Spleen (tissue), 13 donors: ENCODE measurements at places on chromosomes 7 and 10. TPM values are rescaled to one million over a fixed set of nuclear protein-coding genes. Genes with fewer than 3 reads are reported as not detected.

DNA sequence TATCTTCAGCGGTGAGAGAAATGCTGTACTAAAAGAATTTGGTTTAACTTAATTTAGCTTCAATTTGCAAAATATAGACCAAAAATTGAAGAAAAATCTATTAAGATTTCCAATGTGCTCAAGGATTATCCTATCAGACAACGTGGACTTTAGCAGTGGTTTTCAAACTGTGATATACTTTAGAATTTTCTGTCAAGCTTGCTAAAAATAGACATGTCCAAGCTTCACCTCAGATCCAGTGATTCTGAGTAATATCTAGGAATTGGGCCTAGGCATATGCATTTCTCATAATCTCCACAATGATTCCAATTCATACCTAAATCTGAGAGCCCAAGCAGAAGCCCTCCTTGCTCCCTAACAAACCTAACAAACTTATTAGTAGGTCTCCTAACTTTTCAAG, 3.4 kb downstream of the WASL start:
- H3K36me3 ChIP-seq, result no peaks in the 10 kb centered on the region
- H3K27ac ChIP-seq, result no peak overlapping the region
- no peak for DNase-seq

- H3K4me3 ChIP-seq, result no peak overlapping the region
- H3K27me3 ChIP-seq, result no peaks in the 10 kb centered on the region
- no peak overlapping the region for H3K27ac ChIP-seq
- H3K4me1 ChIP-seq, result peaks cover 15% of the 10 kb centered on the region
- DNase-seq, result no peak
Measured at GRCh38 chr7:104976966-104977636, 36.9 kb upstream of the KMT2E start.

DNA sequence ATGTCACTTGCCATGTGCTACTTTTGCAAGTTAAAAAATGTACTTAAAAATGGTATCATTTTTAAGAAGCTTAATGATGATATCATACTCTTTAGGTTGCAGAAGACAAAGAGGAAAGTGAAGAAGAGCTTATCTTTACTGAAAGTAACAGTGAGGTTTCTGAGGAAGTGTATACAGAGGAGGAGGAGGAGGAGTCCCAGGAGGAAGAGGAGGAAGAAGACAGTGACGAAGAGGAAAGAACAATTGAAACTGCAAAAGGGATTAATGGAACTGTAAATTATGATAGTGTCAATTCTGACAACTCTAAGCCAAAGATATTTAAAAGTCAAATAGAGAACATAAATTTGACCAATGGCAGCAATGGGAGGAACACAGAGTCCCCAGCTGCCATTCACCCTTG, 6.1 kb downstream of the LMOD2 start:
- H3K4me3 ChIP-seq, result no peak overlapping the region
- no peaks in the 10 kb centered on the region for H3K4me1 ChIP-seq
- no peak for DNase-seq
- H3K36me3 ChIP-seq, result no peaks in the 10 kb centered on the region
- H3K27me3 ChIP-seq, result no peaks in the 10 kb centered on the region

DNA sequence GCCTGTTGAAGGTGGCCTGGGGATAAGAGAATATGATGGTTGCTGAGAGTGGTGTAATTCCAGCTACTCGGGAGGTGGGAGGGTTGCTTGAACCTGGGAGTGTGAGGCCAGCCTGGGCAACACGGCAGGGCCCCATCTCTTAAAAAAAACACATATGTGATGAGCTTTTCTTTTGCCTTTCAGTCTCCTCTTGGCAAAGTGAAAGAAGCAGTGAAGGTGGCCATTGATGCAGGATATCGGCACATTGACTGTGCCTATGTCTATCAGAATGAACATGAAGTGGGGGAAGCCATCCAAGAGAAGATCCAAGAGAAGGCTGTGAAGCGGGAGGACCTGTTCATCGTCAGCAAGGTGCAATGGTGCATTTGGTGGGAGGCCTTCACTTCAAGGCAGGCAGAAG, 3.1 kb downstream of the AKR1B10 start:
- H3K27me3 ChIP-seq, result no peaks in the 10 kb centered on the region
- no peaks in the 10 kb centered on the region for H3K36me3 ChIP-seq

DNA sequence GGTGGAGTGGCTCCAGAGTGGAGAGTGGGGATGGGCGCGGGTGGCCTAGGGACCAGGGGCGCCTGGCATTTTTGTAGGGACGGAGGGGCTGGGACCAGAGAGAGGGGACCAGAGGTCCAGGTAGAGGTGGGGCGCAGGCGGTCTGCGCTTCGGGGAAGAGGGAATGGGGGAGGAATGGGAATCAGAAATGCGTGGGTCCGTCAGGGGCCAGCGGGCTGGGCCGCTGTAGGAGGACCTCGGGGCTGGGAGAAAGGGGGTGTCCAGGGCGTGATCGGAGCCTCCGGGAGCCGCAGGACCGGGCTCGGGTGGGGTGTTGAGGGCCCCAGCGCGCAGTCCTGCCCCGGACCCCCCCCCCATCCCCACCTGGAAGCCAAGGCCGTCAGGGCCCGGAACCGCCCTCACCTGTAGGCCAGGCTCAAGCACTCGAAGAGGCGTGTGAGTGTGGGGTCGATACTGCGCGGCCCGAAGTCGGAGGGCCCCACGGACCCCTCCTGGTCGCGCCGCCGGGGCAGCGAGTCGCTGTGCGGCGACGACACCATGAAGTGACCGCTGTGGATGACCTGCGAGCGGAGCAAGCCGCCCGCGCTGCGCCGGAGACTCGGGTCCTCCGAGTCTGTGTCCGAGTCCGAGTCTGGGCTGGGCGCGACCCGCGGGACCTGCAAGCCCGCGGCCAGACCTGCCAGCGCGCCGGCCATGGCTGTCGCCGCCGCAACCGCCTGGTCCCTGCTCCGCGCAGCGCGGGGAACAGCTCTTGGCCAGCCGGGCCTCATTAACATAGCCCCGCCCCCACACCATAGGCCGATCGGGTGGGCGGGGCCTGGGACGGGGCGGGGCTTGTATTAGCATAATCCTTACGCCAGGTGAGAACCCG, at the start of gene MLXIPL:
Gene MLXIPL (minus strand): TSS at position 725 of the 871 bp plus-strand sequence. CDS start 30 bp downstream, at position 695.
- peaks cover 38% of the 10 kb centered on the region for H3K27me3 ChIP-seq
- no peak within 1 kb of the TSS for H3K4me3 ChIP-seq
- peaks cover 17% of the 10 kb centered on the region for H3K4me1 ChIP-seq
- no peak within 1 kb of the TSS for H3K27ac ChIP-seq

GRCh38 chr10:88500656-88501055, 82.5 kb downstream of the RNLS start:
- no peaks in the 10 kb centered on the region for H3K27me3 ChIP-seq
- no peak for DNase-seq
- H3K27ac ChIP-seq, result no peak overlapping the region

GRCh38 chr10:126191192-126191591, 197.1 kb downstream of the ADAM12 start:
- H3K36me3 ChIP-seq, result no peaks in the 10 kb centered on the region
- H3K27me3 ChIP-seq, result no peaks in the 10 kb centered on the region
- H3K4me1 ChIP-seq, result no peaks in the 10 kb centered on the region
- no peak for DNase-seq
- no peak overlapping the region for H3K27ac ChIP-seq

- H3K27me3 ChIP-seq, result no peaks in the 10 kb centered on the region
- no peak overlapping the region for H3K27ac ChIP-seq
- H3K4me3 ChIP-seq, result no peak overlapping the region
- no peaks in the 10 kb centered on the region for H3K36me3 ChIP-seq
- no peak for DNase-seq
Measured at GRCh38 chr7:129599174-129599573, 12.3 kb upstream of the NRF1 start.

DNA sequence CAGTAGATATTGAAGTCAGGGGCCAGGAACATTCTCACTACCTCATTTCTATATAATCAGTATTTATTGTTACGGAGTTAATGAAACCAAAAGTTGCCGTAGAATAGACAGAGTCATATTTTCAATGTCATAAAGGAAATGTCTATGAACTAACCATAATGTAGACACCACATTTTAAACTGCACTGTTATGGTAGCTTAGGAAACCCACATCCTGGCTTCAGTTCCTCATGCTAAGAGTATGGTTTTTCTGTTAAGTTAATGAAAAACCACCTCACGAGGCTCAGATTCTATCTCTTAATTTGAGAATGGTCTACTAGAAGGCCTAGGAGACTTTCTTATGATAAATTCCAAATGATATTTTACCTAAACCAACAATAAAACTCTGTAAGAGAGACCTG, 166.5 kb downstream of the TMEM26 start:
- H3K36me3 ChIP-seq, result no peaks in the 10 kb centered on the region
- H3K4me3 ChIP-seq, result no peak overlapping the region
- DNase-seq, result no peak
- no peaks in the 10 kb centered on the region for H3K27me3 ChIP-seq
- peak overlapping the region; percentile 52 for H3K27ac ChIP-seq
- H3K4me1 ChIP-seq, result peaks cover 29% of the 10 kb centered on the region

DNA sequence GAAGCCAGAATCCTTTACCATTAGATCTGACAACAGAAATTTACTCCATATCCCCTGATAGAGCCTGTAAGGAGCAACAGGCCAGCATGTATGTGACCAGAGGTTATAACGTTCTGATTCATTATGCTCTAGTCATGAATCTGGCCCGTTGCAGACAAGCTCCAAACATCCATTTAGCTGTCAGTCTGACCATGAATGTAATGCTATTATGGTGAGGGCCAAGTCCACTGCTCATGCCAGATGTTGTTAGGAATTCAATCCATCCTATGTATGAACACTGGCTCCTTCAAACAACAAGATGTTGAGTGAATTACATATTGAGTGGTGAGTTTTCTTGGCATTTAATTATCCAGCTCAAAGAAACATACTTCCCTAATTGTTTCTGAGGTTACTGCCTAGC, 610.1 kb upstream of the ANKRD30A start:
- H3K36me3 ChIP-seq, result no peaks in the 10 kb centered on the region
- H3K27ac ChIP-seq, result no peak overlapping the region
- DNase-seq, result no peak
- H3K27me3 ChIP-seq, result no peaks in the 10 kb centered on the region
- no peaks in the 10 kb centered on the region for H3K4me1 ChIP-seq
- no peak overlapping the region for H3K4me3 ChIP-seq

- no peak for DNase-seq
- H3K27ac ChIP-seq, result no peak overlapping the region
- H3K36me3 ChIP-seq, result peaks cover 47% of the 10 kb centered on the region
- no peaks in the 10 kb centered on the region for H3K27me3 ChIP-seq
- H3K4me1 ChIP-seq, result peaks cover 22% of the 10 kb centered on the region
Measured at GRCh38 chr7:37028909-37029440, 304.7 kb upstream of the AOAH start.

DNA sequence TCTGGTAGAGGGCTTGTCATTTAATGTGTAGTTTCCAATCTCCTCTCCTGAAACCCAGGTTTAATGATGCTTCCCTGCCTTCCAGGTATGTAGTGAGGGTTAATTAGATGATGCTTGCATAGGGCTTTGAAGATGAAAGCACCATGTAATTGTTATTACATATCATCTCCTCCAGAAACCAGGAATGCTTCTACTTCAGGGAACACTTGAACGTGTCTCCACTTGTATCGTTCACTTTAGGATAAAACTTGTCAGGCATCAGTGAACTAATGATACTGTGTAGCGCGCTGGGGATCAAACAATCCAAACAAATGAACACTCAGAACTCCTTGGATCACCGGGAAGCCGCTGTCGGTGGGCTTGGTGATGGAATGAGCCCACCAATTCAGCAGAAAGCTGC, 260.9 kb upstream of the FZD8 start:
- H3K4me1 ChIP-seq, result no peaks in the 10 kb centered on the region
- H3K27ac ChIP-seq, result no peak overlapping the region
- no peaks in the 10 kb centered on the region for H3K36me3 ChIP-seq
- no peak for DNase-seq

DNA sequence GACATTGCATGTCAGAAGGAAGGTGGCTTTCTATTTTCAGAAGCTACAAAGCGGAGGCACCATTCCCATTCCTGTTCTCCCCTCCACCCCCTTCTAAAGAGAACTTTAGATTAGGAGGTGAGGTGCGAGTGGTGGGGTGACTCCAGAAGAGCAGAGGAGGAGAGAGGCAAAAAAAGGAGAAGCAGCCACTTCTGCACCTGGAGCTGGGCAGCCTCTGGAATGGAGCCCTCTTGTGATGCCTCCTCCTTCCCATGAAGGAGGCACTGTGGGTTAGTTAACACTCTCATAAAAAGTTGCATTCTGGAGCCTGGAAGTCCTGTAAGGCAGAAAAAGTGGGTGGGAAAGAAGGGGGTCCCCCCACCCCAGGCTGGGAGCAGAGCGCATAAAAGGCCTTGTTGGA, 4.8 kb downstream of the PTF1A start:
- H3K4me3 ChIP-seq, result no peak overlapping the region
- DNase-seq, result no peak
- H3K36me3 ChIP-seq, result no peaks in the 10 kb centered on the region
- H3K27me3 ChIP-seq, result peaks cover 85% of the 10 kb centered on the region
- H3K4me1 ChIP-seq, result no peaks in the 10 kb centered on the region

- no peaks in the 10 kb centered on the region for H3K36me3 ChIP-seq
- no peaks in the 10 kb centered on the region for H3K27me3 ChIP-seq
- no peak overlapping the region for H3K27ac ChIP-seq
- no peak overlapping the region for H3K4me3 ChIP-seq
Measured at GRCh38 chr10:63627396-63627795, 106.2 kb downstream of the REEP3 start.

GRCh38 chr7:68524126-68524525, 1074.1 kb upstream of the AUTS2 start:
- no peak overlapping the region for H3K27ac ChIP-seq
- no peak overlapping the region for H3K4me3 ChIP-seq
- H3K27me3 ChIP-seq, result no peaks in the 10 kb centered on the region
- DNase-seq, result no peak
- H3K36me3 ChIP-seq, result no peaks in the 10 kb centered on the region

DNA sequence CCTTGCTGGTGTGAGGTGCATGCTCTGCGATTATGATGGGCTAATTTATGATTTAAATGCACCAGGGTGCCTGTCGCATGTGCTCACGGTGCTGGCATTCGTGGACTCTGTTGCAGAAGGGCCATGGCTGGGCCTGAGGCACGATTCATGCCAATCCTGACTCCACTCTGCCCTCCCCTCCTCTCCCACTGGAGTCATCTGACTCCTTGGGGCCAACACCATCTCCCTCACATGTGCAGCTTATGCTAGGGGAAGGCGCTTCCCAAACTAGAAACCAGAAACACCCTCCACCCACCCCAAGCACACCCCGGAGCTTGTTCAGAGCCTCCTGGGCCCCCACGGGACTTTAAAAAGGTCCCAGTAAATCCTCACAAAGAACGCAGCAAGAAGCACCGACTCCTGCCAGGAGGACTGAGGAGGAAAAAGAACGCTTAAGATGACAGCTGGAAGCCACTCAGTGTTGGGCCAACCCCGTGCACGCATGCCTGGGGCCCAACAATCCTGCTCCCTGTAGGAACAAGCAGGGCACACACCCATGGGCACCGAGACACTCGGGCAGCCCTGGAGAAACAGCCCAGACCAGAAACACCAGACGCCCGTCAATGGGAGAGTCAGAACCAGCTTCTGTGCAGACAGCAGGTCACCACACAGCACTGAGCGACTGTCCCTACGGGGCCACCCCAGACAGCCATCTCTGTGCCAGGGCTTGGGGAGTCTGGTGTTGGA, 14.1 kb downstream of the BRI3 start:
- no peaks in the 10 kb centered on the region for H3K27me3 ChIP-seq
- H3K4me1 ChIP-seq, result peaks cover 11% of the 10 kb centered on the region
- no peak for DNase-seq
- no peak overlapping the region for H3K27ac ChIP-seq
- peaks cover 31% of the 10 kb centered on the region for H3K36me3 ChIP-seq

POLR2J2 gene
- total RNA-seq, result 21.0 TPM

PDE6C gene
- not detected for total RNA-seq

IFIT1B gene
- 0.49 TPM for total RNA-seq

GOLGA7B gene
- 1.0 TPM for total RNA-seq

MSS51 gene
- 3.9 TPM for total RNA-seq

NPFFR1 gene
- 0.06 TPM for total RNA-seq

SPAM1 gene
- not detected for total RNA-seq

FKBP6 gene
- total RNA-seq, result not detected

FAM25A gene
- not detected for total RNA-seq

BCCIP gene
- 34.8 TPM for total RNA-seq

ITPRID1 gene
- not detected for total RNA-seq

PRF1 gene
- total RNA-seq, result 67.2 TPM
